GM04503 (cell line): ENCODE measurements at places on chromosomes 11 and 22.

DNA sequence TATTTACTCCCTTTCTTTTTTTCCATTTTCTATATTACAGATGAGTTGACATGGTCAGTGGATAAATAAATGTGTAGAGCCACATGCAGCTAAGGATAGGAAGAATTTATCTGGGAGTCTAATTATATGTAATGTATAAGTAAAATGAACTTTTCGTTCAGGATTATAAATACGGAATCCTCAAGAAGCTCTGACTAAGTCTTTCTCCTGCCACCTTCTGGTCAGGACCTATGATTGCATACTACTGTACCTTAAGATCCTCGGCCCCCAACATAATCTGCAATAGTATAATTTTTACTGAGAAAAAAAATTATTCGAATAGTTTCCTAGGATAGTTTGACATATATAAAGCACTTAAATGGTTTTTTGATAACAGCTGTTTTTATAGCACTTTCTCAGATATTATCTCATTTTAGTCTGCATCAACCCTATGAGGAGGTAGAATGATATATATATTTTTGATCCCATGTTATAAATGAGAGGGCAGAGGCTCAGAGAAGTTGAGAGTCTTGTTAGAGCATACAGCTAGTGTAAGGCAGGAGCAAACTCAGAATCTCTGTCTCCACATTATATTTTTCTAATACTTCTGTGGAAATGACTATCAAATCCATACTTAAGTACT is 36.1 kb downstream of the CCDC90B start:
- no peak for DNase-seq

- no peak for DNase-seq
Observed at GRCh38 chr11:59630493-59630892, 14.9 kb upstream of the OSBP start.

DNA sequence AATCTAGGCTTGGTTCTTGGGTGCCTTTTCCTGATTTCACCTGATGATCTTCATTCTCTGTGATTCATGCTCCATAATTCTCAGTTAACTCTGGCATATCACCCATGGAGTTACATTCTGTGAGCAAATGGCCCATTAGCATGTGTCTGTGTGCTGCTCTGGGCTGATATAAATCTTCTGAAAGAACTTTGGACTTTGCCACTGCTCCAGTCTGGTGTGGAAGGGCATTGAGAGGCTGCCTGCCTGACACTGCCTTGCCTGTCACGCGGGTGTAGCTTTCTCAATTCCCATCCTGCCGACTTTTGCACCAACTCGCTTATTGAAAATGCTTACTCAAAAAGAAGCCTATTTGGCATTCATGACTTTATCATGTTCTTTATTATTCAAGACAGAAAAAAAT is 42.2 kb downstream of the FAT3 start:
- no peak for DNase-seq

DNA sequence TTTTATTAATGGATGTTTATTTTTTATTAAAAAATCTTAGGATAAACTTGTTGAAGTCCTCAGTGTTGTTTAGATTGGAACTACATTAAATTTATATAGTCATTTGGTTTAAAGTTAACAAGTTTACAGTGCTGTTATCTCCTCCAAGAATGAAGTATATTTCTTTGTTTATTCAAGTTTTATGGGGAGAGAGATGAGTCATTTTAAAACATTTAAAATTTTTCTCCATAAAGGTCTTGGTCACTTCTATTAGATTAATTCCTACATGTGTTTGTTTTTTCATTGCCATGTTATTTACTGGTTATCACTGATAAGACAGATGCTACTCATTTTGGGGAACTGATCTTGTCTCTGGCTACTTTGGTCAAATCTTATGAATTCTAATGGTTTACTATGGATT is 429.6 kb downstream of the METTL15 start:
- DNase-seq = no peak

GRCh38 chr11:70328556-70328955 is 58.1 kb downstream of the PPFIA1 start:
- DNase-seq = no peak

DNA sequence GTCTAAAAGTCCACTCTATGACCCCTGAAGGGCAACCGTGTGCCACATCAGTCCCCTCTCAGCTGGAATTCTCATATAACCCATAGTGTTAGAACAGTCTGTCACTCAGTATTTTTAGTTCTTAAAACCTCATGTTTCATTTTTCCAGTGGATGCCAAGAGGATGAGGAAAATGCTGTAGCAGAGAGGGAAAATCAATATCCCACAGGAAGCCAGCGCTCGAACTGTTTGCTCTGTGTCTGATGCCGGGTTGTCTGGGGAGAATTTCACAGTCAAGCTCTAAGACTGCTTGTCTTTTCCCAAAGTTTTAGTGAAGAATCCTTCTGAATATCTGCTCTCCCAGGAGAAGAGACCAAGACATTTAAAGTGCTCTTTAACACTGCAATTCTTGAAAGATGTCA is 360.9 kb downstream of the OPCML start:
- DNase-seq = no peak

DNA sequence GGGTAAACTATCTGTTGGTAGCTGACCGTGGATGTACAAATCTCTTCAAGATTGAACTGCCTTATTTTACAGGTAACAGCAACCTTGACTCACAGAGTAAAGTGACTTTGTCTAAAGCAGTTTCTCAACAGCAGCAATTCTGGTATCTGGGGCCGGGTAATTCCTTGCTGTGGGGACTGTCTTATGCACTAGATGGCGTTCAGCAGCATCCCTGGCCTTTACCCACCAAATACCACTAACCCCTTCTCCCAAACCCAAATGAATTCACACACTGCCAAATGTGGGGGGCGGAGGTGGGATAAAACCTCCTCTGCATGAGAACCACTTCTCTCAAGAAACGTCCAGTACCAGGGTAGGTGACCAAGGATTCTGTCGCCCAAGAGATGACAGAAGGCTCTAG is 1.7 kb upstream of the INCENP start:
- no peak for DNase-seq

DNA sequence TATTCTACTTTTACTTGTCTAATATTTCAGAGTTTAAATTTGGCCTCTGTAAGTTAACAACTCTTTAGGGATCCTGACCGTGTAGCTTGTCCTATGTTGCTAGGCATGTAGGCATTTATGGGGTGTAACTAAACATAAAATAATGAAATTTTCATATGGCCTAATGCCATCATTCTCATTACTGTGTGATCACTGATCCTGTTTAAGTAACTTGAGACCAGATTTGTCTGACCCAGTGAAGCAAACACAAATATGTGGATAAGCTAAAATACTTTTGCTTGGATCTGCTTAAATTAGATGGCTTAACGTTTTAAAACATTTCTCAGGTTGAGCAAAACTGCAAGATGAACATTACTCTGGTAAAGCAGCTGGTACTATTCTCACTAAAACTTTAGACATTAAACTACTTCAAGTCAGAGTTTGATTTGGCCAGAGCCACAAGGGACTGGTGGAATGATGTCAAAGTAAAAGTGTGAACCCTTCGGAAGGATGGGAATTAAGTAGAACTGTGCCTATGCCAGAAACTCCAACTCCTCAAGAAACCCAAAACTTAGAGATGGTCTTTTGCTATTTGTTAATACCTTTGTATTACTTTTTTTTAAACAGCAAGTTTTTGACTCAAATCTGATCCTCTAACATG is 12.5 kb downstream of the QSER1 start:
- no peak for DNase-seq

DNA sequence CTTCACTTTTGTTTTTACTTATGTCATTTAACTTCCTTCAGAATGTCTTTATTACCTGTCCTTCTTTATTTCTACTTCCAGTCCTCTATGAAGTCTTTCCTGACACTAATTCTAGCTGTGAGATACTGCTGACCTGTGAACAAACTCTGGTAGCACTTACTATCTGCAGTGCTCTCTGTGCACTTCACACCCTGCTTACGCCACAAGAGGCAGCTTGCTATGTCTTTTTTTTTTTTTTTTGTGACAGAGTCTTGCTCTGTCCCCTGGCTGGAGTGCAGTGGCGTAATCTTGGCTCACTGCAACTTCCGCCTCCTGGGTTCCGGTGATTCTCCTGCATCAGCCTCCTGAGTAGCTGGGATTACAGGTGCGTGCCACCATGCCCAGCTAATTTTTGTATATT is 10.7 kb downstream of the STIM1 start:
- DNase-seq = no peak

- no peak for DNase-seq
Observed at GRCh38 chr11:5992604-5993251, 5.9 kb upstream of the OR52L1 start.

DNA sequence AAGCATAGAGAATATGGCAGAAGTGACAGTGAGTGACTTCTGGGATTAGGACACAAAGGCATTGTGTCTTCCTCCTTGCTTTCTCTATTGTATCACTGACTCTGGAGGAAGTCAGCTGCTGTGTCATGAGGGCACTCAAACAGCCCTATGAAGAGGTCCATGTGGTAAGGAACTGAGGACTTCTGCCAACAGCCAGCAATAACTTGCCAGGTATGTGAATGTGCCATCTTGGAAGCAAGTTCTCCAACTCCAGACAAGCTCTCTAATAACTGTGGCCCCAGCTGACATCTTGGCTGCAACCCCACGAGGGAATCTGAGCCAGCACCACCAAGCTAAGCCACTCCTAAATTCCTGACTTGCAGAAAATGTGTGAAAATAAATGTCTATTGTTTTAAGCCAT is 83.6 kb upstream of the ZBED5 start:
- DNase-seq = no peak

- DNase-seq = no peak
Observed at GRCh38 chr22:45682064-45682463, 10.4 kb downstream of the ATXN10 start.

DNA sequence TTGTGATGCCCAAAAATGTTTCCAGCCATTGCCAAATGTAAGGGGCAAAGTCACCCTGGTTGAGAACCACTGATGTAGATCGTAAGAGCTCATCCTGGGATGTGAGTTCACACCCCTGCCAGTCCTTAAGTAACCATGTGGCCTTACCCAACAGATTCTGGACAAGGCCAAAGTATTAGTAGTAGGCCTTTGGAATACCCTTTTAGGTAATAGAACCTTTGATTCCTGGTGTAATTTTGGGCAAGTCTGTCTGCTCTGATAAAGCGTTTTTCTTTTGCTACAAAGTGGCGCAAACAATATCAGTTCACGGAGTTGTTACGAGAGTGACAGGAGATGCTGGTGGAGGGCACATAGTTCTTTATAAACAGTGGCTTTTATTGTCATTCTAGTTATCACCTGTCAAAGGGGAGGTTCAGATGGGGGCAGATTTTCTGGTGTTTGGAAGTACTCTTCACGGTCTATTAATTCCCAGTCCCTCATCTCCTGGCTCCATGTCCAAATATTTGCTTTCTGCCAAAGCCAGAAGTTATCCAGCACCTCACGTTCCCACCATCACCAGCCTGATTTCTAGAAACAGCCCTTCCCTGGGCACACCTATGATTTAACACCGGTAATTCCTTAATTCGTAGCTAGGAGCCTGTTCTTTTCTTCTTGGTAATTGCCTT is 73.8 kb upstream of the CRYBB3 start:
- DNase-seq = no peak

DNA sequence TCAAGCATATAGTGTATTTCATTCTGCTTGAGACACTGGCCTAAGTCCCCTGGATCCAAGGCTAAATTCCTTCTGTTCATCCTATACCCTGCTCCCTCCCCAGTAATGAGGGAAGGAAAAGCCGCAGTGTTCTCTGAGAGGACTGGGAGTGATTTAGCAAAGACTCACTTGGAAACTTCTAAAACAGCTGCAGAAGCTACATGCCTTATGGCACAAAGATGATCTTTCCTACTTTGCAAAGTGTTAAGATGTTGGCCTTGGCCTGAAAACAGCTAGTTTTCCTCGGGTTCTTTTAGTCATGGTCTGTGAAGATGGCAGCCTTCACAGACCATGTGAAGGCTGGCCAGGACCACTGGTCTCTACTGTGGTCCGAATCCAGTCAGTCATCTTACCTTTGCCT is 65.7 kb downstream of the ABTB2 start:
- DNase-seq = no peak

DNA sequence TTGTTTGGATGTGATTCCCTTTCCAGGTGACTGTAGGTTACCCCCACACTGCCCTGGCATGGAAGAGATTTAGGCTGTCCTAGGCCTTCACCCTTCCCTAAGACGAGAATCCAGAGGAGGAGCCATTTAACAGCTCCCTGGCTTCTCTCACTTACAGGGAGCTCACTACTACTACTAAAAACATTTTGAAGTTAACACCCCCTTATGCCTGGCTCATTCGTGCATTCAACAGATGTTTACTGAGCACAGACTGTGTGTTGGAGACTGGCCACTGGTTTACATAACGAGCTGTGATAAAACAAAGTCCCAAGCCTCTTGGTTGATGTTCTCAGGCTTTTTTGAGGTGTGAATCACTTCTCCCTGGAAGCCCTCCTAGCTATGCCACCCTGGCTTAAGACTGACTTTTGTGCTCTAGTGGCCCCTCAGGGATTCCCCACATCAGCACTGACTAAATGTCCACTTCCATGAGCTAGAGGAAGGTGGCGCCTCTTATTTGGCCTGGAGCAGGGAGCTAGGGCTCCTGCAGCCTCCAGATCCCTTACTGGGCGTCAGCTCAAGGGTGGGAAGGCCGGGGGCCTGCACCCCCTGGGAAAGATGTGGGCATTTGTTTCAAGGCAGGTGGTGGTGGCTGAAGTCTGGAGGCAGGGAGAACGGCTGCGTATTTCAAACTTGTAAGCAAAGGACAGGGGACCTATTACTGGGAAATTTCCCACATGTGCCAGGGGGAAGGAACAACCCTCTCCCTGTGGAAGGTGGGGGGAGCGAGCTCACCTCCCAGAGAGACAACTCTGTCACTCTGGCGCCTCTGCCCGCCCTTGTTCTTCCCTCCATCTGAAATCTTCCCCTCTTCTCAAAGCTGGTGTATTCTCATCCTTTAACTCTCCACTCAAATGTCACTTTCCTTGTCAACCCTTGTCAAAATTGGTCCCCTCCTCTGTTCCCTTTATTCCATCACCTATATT is 19.4 kb upstream of the MALAT1 start:
- DNase-seq = peak; percentile 99

DNA sequence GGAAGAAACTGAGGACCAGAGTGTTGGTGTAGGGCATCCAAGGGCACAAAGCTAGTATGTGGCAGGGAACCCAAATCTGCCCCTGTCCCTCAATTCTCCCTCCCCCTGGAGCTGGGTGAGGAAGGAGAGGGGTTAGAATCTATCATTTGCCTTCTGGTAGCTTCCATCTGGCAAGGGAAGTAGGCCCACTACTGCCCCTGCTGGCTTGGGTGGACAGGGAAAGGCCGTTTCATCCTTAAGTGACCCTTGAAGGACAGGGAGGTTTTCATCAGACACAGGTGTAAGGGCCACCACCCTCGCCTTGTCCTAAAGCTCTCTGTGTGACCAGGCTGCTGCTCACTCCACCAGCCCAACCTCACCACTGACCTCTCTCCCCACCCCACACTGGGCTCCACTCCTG is 22.1 kb downstream of the NECTIN1 start:
- DNase-seq = no peak

DNA sequence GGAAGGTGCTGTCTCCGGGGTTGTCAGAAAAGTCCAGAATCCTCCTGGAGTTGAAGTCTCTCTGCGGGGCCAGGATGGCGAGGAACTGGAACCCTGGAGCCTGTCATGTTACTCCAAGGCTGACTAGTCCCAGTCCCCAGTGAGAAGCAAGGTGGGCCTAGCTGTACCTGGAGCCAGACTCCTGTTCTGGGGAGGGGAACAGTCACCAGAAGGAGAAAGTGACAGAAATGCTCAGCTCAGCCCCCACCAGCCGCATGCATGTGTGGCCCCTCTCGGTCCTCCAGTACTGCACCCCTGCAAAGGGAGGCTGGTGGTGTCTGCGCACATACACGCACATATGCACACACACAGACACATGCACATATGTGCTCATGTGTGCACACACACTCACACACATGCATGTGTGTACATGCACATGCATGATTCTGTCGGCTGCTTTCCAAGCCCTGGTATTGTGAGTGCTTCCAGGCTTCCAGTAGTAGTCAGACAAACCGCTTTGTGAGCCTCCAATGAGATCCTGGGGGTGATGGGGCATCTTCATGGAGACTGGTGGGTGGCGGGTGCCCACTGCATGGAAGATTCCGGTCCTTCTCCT is 54.3 kb downstream of the RTL6 start:
- DNase-seq = no peak
